ENCODE measurements at places on chromosomes 13 and 19.

- DNase-seq: no peak
These were observed 63.5 kb downstream of the C13orf42 start for GRCh38 chr13:51047434-51048165.

DNA sequence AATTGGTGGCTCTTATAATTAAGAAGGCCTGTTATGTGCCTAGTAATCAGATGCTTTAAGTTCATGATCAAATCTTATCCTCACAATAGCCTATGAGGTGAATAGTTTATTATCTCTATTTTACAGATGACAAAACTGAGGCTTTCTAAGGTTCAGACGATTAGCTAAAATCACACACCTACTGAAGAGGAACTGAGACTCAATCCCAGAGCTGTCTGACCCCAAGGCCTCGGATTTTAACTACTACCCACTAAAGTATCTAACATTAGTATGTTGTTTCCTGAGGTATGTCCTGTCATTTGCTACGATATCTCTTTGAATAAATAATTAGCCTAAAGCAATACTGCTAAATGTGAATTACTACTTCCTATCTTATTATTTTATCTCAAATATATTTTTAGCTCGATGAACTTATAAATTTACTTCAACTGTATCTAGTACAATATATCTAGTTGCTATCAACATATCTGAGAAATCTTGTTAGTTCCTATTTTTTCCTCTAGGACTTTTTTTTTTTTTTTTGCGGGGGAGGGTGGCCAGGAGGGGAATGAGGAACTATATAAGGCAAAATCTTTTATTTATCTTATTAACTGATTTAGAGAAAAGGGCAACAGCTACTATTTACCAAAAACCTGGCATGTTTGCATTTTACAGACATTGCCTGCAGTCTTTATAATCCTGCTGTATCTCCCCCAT, 118.5 kb downstream of the ABCC4 start:
- DNase-seq: no peak

DNA sequence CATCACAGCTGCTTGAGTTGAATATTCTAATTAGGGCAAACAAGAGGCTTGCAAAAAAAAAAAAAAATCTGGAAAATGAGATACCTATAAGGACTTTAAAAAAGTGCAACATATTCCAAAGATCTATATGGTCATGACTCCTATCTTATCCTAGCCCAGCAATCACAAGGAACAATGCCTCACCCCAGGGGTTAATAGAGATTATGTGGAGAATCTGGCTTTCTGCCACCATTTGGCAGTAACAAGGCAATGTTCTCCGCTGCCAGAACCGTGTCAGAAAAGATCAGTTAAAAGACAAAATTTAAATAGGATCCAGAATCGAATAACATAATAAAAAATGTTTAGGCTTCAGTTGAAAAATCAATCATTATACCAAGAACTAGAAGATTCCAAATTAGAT, 1643.2 kb upstream of the PRR20A start:
- DNase-seq: no peak

DNA sequence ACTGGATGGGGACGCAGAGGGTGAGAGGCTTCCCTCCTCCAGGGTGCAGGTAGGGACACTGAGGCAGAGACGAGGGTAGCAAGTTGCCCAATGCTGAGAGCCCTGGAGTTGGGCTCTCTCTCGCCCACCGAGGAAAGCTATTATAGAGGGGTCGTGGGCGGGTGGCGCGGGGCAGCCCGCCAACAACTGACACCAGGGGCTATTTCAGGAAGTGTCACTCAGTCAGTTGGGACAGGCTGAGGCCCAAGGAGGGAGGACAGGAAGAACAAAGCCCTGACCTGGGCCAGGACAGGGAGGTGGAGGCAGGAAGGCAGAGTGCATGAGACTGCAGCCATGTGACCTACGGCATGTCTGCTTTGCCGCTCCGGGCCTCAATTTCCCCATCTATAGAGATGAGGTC, 29.9 kb downstream of the TINCR start:
- DNase-seq: no peak

DNA sequence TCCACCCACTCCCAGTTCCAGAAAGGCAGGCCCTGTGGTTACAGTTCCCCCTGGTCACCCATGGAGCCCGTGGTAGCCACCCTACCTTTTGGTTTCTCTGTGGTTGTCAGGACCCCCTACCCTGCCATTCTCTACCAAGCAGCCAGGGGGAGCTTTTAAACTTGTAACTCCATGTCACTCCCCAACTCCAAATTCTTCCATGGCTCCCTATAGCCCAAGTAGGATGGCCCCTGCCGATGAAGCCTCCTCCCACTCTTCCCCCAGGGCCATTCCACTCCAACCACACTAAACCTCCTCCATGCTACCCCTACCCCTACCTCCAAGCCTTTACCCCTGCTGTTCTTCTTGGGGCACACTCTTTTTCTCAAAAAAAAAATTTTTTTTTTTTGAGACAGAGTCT, 2.2 kb downstream of the S1PR2 start:
- peak; percentile 64 for DNase-seq

DNA sequence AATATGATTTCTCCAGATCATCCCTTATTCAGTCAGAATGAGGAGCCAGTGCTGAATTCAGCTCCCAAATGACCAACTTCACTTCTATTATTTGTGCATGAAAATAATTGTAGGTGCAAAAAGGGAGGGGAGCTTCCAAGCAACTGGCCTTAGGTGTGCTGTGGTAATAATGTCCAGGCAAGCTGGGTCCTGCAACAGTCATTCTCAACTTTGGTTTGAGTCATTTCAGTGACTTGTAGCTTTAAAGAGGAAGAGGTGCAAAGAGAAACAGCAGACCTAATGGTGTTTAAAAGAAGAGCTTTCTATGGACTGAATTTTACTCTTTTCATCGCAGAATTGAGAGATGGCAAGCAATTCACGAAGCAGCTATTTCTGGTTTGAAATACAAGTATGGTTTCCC, 29.2 kb upstream of the FGF9 start:
- no peak for DNase-seq

All from activated naive CD4-positive, alpha-beta T cell treated with anti-CD3 and anti-CD28 coated beads, Interleukin-2, amount 10 ng/mL, durations not matched to agents 7 days and 5 days (primary cell).